ENCODE measurements at places on chromosomes 6 and 20. TPM values are rescaled to one million over a fixed set of nuclear protein-coding genes. Genes with fewer than 3 reads are reported as not detected.

DNA sequence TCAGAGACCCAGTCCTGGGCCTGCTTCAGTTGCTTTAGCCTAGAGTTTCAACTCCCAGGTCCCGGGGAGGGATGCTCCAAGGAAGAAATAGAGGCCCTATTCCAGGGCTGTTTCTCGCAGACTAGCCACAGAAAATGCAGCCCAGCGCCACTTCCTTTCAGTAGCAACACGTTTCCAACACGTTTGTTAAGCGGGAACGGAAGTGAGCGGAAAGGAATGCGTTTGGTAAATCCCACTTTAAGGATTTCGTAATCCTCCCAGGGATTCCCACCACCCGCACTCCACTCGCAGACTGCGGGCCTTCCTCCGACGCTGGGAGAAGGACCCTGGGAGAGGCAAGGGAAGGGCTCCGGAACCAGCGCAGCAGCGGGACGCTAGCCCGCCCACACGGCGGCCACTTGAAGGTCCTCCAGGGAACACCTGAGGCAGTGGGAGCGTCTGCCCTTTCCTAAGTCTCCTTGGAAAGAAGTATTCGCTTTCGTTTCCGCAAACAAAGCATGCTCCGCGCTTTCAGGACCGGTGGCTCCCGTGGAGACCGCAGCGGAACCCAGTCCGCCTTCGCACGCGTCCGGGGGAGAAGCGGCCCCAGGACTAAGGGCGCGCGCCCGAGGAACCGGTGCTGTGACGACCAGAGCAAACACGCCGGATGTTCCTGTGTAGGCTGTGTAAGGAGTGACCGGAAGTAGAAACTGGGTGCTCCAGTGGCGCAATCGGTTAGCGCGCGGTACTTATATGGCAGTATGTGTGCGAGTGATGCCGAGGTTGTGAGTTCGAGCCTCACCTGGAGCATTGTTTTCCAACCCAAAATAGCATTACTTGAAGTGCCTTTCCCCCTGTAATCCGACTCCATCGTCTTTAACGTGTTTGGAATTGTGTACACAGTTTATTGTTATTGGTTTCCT lies 227.6 kb upstream of the PRSS16 start:
- peaks cover 8% of the 10 kb centered on the region for H3K27me3 ChIP-seq
- DNase-seq: peak; percentile 12
- H3K27ac ChIP-seq: peak overlapping the region; percentile 39
- peaks cover 4% of the 10 kb centered on the region for H3K4me1 ChIP-seq
- no peaks in the 10 kb centered on the region for H3K36me3 ChIP-seq

DNA sequence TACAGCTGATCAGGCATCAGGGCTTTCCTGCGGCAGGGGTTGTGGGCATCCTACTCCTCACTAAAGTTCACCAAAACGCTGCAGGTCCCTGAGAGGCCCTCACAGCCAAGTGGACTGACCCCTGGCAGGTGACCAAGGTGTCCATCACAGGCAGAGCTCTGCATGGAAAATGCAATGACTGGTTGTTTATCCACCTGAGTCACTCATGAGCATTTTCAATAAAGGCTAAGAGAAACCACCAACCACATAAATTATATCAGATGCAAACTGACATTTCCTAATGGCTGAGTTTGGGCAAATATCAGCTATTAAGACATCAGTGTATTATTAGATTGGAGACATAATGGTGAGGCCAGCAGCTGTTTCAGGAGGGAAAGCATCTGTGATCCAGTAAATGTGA lies 152.7 kb upstream of the SYNDIG1 start:
- H3K4me3 ChIP-seq: no peak overlapping the region
- no peak overlapping the region for H3K27ac ChIP-seq
- H3K27me3 ChIP-seq: peaks cover 17% of the 10 kb centered on the region

GRCh38 chr6:44361947-44362346 lies 19.5 kb downstream of the SPATS1 start:
- H3K36me3 ChIP-seq: no peaks in the 10 kb centered on the region
- H3K27me3 ChIP-seq: peaks cover 3% of the 10 kb centered on the region
- H3K4me1 ChIP-seq: no peaks in the 10 kb centered on the region
- no peak for DNase-seq
- no peak overlapping the region for H3K27ac ChIP-seq

DNA sequence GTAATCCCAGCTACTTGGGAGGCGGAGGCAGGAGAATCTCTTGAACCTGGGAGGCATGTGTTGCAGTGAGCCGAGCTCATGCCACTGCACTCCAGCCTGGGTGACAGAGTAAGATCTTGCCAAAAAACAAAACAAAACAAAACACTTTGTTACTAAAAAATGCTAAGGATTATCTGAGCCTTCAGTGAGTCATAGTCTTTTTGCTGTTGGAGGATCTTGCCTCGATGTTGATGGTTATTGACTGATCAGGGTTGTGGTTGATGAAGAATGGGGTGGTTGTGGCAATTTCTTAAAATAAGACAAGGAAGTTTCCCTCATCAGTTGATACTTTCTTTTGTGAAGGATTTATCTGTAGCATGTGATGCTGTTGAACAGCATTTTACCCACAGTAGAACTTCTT lies 196.8 kb upstream of the HDDC2 start:
- H3K27me3 ChIP-seq: no peaks in the 10 kb centered on the region
- H3K4me3 ChIP-seq: no peak overlapping the region
- H3K4me1 ChIP-seq: no peaks in the 10 kb centered on the region
- no peak overlapping the region for H3K27ac ChIP-seq
- no peak for DNase-seq

The EZR gene
- total RNA-seq: 280 TPM

The GTSF1L gene
- total RNA-seq: 0.63 TPM

DNA sequence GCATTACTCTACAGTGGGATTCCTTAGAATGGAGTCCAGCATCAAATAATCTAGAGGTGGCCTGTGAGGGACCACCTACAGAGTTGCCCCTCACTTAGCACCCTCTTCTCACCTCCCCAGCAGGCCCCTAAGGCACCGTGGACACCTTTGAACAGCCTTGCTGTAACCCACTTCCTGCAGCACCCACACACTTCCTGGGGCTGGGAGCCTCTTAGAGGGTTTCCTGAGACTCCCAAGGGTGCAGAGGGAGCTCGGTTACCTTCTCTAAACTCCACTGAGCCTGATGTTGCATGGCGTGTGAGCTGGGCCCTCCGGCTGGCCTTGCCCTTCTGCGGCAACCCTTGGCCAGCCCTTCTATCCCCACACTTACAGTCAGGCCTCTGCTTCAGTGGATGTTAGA lies 7.3 kb upstream of the SIRPG start:
- no peaks in the 10 kb centered on the region for H3K36me3 ChIP-seq
- no peaks in the 10 kb centered on the region for H3K27me3 ChIP-seq
- H3K27ac ChIP-seq: peak overlapping the region; percentile 78

- H3K4me3 ChIP-seq: no peak overlapping the region
- H3K27ac ChIP-seq: no peak overlapping the region
- H3K27me3 ChIP-seq: no peaks in the 10 kb centered on the region
- no peak for DNase-seq
Measured at GRCh38 chr6:149080511-149080910, 237.0 kb upstream of the TAB2 start.

The CNKSR3 gene
- 0.20 TPM for total RNA-seq

DNA sequence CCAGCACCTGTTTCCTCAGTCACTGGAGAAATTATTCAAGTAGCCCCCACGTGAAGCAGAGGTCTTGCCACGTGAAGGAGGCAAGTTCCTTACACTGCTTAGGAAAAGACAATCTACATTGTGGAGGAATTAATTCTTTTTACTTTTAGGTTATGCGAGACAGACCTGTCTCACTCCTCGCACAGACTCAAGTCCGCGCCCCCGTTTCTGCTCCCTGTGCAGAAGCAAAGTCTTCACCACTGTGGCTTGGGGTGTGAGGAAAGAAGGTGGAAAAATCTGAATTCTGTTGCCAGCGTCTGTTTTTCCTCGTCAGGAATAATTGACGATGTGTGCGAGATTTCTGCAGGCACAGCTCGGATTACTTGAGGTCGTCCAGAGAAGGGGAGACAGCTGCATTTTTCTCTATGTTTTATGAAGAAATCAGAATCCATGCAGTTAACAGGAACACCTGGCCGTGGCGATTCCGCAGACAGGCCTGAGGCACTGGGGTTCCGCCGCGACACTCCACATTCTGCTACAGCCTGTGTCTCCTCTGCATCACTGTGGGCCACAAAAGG lies 185.1 kb downstream of the SMOC2 start:
- no peaks in the 10 kb centered on the region for H3K36me3 ChIP-seq
- H3K4me3 ChIP-seq: no peak overlapping the region
- no peak for DNase-seq
- H3K4me1 ChIP-seq: no peaks in the 10 kb centered on the region
- no peak overlapping the region for H3K27ac ChIP-seq
- peaks cover 5% of the 10 kb centered on the region for H3K27me3 ChIP-seq

- no peak for DNase-seq
- no peaks in the 10 kb centered on the region for H3K36me3 ChIP-seq
- H3K27ac ChIP-seq: no peak overlapping the region
- H3K27me3 ChIP-seq: no peaks in the 10 kb centered on the region
- H3K4me3 ChIP-seq: no peak overlapping the region
Measured at GRCh38 chr6:67792996-67793395, 842.1 kb upstream of the ADGRB3 start.

DNA sequence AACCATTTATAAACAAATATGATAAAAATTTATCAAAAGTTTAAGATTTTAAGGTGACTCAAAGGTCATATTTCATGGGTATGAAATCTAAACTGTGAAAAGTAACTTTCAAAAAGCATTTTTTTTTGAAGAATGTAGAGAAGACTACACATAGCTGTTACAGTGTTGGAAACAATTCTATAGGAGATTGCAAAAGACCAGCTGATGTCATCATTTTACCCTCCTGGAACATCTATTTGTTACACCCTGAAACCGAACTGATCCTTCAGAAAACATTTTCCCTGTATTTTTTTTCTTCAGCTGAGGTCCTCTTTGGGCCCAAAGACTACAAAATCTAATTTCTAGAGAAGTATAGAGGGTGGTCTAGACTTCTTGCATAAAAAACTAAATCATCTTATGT lies 297.5 kb upstream of the FERMT1 start:
- no peak overlapping the region for H3K4me3 ChIP-seq
- no peak overlapping the region for H3K27ac ChIP-seq
- no peaks in the 10 kb centered on the region for H3K27me3 ChIP-seq

- peak; percentile 45 for DNase-seq
- H3K27ac ChIP-seq: no peak overlapping the region
- peak overlapping the region; percentile 10 for H3K4me3 ChIP-seq
- H3K27me3 ChIP-seq: peaks cover 5% of the 10 kb centered on the region
- H3K36me3 ChIP-seq: no peaks in the 10 kb centered on the region
Measured at GRCh38 chr6:13273931-13274706, 54.2 kb downstream of the TBC1D7 start.

- no peak overlapping the region for H3K4me3 ChIP-seq
- no peak for DNase-seq
- H3K36me3 ChIP-seq: no peaks in the 10 kb centered on the region
- no peaks in the 10 kb centered on the region for H3K4me1 ChIP-seq
- H3K27ac ChIP-seq: no peak overlapping the region
Measured at GRCh38 chr6:156111913-156112312, 656.3 kb upstream of the NOX3 start.

- DNase-seq: no peak
- H3K27ac ChIP-seq: no peak overlapping the region
- no peaks in the 10 kb centered on the region for H3K36me3 ChIP-seq
- H3K4me3 ChIP-seq: no peak overlapping the region
- H3K27me3 ChIP-seq: no peaks in the 10 kb centered on the region
Measured at GRCh38 chr6:82441047-82441855, 77.6 kb downstream of the TPBG start.

DNA sequence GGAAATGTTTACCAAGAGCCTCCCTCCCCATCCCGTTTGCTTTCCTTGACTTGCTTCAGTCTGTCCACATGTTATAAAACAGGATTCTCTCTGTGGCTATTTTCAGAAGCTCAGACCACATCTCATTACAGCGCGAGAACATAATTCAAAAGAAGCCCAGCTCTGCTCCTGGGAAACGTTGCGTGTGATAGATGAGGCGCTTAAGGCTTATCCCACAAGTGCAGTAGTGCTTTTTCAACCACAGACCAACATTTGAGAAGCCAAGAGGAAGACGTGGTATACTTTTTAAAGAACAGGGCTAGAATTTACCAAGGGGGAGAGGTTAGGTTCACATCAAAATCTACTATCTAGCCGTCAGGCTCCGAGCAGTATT lies 239.5 kb downstream of the SLC24A3 start:
- H3K4me1 ChIP-seq: no peaks in the 10 kb centered on the region
- no peak overlapping the region for H3K27ac ChIP-seq
- DNase-seq: no peak

Measured in T-cell (primary cell).